ENCODE measurements at places on chromosomes 7 and 10.

DNA sequence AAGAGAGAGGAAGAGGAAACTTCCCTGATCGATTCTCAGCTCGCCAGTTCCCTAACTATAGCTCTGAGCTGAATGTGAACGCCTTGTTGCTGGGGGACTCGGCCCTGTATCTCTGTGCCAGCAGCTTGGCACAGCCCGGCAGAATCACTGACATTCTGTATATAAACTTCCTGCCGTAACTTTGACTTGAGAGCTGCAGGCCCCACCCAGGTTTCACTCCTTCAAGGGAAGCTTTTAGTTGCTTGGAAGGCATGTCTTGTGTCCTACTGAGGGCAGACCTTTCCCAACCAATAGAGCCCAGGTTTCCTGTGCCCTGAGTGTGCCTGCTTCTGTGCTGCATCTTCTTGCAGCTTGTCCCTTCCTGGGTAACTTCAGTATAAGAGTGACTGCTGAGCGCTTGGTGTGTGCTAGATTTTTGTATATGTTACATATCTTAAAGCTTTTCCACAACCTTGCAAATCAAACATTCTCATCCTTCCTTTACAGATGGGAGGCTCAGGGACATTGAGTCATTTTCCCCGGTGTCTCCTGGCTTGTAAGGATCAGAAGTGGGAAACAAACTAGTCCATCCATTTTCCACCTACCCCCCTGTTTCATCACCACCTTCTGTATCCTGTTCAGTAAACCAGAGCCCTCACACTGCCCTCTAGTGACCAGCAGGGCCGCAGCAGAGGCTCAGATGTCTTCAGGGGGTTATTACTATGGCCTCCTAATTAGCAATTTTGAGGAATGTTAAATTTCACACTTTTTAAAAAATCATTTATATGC is 225.2 kb upstream of the PRSS58 start:
- peak; percentile 60 for DNase-seq

GRCh38 chr10:101031796-101032636 is 982 bp downstream of the SFXN3 start:
- peak; percentile 74 for DNase-seq

DNA sequence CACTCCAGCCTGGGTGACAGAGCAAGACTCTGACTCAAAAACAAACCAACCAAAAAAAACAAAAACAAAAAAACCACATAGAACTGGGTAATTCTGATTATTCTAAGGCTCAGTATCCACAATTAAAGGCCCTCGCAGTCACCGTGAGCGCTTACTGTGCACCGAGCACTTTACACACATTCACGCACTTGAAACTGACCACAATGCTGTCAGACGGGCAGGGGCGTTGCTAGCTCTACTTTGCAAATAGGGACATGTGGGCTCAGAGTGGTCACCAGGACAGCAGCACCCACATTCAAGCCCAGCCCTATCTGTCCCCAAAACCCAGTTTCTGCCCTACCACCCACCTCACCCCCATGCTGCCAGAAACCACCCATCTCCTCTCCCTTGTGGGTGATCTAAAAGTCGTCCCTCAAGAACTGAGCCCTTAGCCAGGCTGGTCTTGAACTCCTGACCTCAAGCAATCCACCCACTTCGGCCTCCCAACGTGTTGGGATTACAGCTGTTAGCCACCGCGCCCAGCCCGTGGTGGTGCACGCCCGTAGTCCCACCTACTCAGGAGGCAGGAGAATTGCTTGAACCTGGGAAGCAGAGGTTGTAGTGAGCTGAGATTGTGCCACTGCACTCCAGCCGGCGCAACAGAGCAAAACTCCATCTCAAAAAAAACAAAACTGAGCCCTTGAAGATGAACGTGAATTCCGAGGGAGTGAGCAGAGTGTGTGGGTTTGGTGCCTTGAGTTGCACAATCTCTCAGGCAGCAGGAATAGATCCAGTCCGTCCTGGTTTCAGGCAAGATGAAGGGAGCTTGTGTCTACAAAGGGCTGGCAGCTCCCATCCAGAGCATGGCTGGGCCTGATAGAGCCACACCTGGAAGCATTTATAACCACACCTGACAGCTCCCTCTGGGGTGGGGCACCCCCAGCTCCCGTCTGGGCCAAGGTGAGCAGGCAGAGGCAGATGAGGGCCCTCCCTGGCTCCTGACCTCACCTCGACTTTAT is 5.4 kb upstream of the HSPB1 start:
- no peak for DNase-seq

- DNase-seq, result no peak
Observed at GRCh38 chr10:113683300-113683699, 3.6 kb downstream of the CASP7 start.

DNA sequence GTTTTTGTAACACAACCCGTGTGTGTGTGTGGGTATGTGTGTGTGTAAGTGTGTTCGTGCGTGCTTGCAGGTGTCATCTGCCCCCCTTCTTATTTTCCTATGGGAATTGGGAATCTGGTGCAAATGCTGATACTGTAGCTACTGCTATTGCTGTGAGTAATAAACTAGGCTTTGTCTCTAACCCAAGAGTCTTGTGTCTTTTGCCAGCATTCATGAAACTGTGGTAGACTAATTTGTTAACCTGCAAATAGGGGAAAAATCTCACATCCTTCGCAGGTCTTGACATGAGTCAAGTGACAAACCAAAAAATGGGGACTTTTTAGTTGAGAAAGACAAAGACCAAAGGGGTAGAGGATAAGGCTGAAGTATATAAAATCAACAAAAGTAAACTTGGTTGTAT is 57.9 kb upstream of the FAM133B start:
- peak; percentile 19 for DNase-seq

DNA sequence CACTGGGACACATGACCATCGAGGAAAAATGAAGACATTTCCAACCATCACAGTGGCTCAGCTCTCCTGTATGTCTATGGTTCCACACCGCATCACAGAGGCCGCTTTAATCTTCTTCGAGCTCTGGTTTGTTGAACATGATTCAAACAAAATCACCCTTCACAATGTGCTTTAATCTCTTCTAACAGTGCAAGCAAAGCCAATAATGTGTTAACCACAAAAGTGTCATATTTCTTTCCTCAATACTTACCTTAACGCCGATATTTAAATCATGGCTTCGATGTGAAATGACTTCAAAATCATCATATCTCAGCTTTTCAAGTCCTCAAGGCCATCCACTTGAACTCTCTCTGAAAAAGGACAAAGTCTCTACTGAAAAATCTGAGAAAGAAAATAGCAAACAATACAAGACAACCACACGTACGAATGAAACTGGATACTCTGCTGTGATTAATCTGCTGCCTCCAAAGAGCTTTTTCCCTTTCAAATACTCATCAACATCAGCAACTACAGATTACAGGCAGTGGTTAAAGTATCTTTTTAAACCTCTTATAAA is 23.0 kb upstream of the SVIL start:
- peak; percentile 57 for DNase-seq

DNA sequence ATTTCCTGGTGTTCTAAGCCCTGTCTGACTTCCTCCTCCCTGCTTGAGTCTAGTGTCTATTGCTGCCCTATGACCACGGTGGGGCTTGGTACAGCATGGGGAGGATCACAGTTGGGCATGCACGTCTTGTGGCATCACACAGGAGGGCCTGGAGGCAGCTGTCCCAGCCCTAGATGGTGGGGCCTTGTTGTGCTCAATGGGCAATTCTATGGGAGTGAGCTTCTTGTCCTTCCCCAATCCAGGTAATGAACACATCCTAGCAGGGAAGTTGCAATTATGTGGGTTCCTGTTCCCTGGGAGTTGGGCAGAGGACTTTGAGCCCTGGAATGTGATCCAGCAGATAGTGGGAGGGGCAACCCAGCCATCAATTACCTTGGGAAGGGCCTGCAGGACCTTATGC is 10.8 kb upstream of the FAM3C start:
- DNase-seq, result no peak

DNA sequence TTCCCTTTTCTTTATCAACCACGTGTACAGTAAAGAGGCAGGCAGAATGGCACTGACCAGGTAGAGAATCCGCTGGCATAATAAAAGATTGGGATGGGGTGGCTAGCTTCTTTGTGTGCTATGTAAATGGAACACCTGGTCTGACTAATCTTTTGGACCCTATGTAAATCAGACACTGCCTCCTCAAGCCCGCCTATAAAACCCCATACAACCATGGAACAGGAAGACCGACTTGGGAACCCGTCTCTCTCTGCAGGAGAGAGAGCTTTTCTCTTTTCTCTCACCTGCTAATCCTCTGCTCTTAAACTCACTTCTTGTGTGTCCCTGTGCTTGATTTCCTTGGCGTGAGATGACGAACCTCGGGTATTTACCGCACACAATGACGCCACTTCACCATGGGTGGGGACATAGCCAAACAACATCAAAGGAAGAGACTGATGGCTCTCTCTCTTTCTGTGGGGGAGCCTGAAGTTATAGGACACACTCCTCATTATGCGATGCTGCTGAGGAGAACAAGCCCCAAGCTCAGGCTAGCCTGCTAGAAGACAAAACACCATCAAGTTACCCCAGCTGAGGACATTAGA is 94.2 kb downstream of the ARL5B start:
- no peak for DNase-seq

- DNase-seq, result no peak
Observed at GRCh38 chr7:84658286-84658685, 463.7 kb upstream of the SEMA3A start.

- no peak for DNase-seq
Observed at GRCh38 chr7:3128857-3129490, 85.3 kb upstream of the CARD11 start.

GRCh38 chr7:75055830-75056772 is 17.5 kb downstream of the RCC1L start:
- no peak for DNase-seq

DNA sequence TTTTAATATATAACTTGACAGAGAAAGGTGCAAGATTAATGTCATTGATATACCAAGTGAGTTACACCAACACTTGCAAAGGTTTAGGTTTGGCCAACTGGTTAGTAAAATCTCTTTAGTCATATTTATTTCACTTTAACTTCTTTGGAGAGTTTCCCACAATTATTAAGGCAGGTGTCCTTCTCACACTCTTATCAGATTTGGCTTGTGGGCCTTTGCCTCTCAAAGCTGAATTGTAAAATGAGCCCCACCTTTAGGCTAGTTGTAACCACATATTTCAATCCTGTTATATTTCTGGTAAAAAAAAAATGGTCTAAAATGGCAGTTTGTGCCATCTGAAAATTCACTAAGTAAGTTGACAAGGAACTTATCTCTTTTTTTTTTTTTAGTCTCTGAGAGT is 26.6 kb upstream of the FOXP2 start:
- no peak for DNase-seq

- DNase-seq, result peak; percentile 14
Observed at GRCh38 chr10:12484941-12485805, 135.8 kb downstream of the CAMK1D start.
